CD4-positive, alpha-beta T cell treated with Interleukin-21 for 1 hour (primary cell): ENCODE measurements at places on chromosomes 11 and 22.

- no peak for DNase-seq
Observed at GRCh38 chr22:25892678-25893077, 150.7 kb downstream of the MYO18B start.

DNA sequence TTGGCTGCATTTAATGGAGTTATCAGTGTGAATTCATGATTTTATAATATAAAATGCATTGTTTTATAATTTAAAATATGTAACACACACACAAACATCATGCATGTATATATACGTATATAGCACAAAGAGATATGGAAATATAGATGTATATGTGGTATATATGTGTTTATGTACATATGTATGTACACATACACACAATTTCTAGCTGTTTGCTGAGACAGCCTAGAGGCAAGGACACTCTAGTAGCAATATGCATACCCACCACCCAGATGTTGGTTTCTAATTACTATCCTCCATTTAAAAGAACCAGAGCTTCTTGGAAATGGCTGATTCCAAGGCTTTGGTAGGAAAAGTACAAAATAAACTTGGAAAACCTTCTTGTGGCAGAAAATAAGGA lies 50.4 kb downstream of the RBFOX2 start:
- no peak for DNase-seq

DNA sequence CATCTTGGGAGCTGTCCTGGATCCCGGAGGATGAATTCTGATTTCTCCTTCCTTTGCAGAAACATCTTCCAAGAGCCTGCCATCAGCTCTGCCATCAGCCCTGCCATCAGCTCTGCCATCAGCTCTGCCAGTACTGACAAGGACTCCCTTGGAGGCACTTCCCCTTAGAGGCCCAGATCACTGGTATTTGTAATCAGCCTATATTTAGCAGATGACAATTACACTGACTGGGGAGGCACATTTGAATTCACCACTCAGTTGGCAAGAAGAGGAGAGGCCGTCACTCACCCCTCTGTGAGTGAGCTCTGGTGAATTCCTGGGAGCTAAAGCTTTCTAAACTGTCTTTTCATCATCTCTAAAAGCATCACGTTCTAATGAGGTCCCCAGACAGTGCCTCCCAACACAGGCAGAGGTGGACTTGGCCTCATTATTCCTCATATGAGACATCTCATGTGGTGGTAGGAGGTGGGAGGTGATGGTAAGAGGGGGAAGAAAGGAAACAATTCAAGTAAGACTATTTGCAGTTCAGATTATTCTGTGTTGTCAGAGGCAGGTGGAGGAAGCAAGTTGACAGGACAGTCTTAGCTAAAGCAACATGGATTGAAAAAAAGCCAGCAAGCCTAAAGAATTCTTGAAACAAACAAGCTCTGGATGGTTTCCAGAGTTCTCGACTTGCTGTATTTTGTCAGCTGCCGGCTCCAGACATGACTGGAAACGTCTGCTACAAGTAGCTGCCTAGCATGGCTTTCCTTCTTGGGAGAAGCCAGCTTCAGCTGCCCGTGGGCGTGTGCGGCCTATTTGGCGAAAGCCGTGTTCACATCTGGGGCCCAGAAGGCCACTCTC lies 771.7 kb downstream of the TBC1D22A start:
- DNase-seq: no peak

DNA sequence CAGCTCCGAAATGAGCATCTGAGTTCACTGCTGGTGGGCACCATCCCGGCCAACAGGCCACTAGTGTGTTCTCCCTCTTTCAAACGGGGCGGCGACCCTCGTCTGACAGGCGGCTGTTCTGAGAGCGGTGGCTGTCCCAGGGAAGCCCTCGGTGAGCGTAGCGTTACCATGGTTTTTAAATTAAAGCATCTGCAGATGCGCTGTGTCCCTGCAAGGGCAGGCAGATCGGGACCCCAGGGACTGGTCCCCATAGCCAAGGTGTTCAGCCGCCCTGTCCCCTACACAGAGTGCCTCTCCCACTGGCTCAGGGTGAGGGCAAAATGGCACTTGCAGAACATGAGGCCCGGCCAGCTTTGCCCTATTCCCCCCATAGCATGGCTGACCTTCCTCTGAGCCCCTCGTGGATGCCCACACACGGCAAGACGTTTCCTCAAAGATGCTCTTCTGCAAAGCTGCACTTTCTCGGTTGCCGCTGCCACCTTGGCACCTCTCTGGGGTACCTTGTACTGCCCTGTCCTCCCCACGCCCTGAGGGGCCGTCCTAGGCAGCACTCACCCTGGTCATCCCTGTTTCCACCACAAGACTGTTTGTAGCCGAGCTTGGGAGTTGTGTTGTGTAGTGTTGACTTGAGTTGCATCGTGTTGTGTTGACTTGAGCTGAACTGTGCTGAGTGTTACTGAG lies 51.9 kb upstream of the KCNQ1OT1 start:
- no peak for DNase-seq

DNA sequence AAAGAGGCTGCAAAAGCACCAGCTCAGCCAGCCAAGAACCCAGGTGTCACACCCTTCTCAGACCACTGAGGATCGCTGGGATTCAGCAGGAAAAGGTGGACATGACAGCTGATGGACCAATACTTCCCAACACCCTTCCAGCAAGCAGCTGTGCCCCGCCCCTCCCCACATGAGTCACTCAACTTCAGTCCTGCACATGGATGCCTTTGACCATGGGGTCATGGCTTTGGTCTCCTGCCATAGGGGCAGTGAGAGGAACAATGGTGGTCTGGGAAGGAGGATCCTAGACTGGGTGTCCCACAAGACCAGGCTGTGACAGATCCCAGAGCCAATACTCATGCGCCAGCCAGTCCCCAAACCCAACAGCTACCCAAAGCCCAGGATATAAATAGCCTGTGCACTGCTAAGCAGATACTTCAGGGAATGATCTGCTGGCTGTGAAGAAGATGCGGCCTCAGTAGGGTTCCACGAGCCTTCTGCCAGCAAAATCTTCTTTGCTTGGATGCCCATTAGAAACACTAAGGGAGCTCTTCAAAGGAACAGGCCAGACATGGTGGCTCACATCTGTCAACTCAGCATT lies 5.5 kb upstream of the RGL4 start:
- DNase-seq: no peak

DNA sequence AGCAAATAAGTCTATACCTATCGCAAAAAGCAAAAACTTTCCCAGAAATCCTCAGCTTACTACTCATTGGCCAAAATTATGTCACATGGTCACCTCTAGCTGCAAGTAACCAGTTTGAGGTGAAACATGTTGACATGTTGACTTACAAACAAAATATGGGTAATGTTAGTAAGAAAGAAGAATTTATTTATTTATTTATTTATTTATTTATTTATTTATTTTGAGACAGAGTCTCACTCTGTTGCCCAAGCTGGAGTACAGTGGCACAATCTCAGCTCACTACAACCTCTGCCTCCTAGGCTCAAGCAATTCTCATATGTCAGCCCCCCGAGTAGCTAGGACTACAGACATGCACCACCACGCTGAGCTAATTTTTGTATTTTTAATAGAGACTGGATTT lies 5.4 kb upstream of the SLC35C1 start:
- DNase-seq: no peak

GRCh38 chr11:134753771-134754520 lies 341.9 kb upstream of the B3GAT1 start:
- no peak for DNase-seq

DNA sequence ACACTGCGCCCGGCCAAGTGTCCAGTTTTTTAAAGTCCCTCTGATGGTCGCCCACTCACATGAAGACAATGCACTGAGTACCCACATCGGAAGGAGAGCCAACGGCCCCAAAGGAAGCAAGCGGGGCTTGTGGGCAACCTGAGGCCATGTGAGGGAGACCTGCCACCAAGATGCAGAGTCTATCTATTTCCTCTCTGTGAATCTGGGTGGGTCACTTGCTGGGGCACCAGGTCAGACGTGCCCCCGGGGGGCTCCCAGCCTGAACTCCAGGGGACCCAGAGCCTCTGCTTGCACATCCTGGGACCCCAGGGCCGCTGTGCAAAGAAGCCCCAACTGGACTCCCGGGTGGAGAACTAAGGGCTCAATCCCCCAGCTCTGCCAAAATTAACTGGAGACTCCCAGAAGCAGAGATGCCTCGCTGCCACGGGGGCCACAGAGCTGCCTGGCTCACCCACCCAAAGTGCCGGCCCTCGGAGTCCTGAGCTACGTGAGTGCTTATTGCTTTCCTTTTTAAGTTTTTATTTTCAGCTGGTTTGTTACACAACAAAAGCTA lies 106.4 kb downstream of the BRD1 start:
- no peak for DNase-seq

- peak; percentile 98 for DNase-seq
Observed at GRCh38 chr11:1389103-1389931, 417 bp upstream of the BRSK2 start.

DNA sequence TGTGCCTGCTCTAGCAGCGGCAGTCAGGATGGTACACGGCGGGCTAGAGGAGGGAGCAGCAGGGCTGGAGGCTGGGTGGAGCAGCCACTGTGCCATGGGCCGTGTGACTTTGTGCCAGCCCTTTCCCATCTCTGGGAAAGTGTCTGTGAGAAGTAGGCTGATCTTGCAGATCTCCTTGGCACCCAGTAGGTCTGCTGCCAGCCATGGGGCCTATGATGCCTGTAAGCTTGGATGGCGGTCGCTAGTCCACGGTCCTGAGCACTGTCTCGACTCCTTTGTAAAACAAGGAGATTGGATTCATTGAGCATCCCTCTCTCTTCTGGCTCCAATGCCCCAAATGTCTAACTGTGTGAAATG lies 22.6 kb downstream of the AMPD3 start:
- no peak for DNase-seq

- peak; percentile 59 for DNase-seq
Observed at GRCh38 chr11:83157594-83158356, 844 bp downstream of the PCF11 start.

DNA sequence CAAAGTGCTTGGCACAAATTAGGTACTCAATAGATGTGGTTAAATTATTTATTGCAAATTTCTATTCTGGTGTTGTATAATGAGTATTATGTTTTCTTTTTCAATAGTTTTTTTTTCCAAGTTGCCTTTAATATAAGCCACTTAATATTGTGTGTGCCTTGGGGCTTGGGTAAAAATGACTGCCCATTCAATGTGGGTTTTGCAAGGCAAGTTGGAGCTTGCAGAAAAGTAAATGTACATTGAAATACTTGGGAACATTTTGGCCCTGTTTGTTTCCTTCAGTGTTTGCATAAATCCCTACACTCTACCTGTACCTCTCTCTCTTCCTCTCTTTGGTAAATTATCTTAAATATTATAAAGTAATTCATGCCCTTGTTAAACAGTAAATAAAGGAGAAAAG lies 2.1 kb upstream of the CCDC81 start:
- DNase-seq: no peak

DNA sequence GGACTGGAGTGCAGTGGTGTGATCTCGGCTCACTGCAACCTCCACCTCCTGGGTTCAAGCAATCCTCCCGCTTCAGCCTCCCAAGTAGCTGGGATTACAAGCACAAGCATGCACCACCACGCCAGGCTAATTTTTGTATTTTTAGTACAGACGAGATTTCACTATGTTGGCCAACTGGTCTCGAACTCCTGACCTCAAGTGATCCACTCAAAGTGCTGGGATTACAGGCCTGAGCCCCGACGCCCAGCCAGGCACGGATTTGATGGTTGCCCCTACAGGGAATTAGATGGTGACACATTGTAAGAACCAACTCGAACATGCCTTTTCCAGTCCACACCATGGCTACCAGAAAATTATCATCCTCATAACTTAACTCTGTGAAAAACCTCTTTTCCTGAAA lies 26.8 kb upstream of the RTL6 start:
- DNase-seq: no peak

DNA sequence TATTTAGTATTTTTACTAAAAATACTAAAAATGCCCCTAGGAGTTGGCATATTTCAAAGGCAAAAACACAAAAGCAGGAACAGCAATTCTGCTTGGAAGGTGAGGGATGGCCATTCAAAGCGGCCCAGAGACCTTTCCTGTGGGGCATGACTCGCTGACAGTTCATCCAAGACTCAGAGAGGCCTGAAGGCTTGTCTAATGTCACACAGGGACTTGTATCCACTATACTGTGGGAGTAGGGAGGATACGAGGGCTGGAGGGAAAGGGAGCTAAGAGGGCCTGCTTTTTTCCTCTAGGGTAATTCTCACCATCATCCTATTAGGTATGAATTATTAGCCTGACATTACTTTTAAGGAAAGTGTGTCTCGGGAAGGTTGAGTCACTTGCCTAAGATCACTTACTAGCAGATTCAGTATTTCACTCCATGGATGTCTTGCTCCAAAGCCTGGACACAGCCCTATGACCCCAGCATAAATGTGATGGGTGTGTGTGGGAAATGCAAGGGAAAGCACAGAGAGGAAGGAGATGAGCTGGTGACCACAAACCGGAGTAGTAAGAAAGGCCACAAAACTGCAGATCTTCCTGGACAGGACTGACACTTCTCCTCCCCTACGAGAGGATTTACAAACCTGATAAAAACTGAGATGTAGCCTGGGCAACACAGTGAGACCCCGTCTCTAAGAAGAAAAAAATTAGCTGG lies 16.7 kb upstream of the UCP3 start:
- DNase-seq: no peak

DNA sequence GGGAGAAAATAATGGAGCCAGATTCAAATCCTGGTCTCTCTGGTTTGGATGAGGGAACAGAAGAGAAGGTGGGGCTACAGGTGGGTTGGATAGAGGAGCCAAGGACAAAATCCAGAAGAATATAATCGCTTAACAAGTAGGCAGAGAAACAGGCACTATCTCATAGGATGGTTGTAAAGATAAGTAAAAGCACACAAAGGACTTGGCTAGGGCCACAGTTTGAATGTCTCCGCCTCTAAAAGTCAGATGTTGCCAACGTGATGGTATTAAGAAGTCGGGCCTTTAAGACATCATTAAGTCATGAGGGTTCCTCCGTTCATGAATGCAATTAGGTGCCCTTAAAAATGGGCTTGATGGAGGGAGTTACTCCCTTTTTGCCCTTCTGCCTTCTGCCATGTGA lies 42.8 kb downstream of the SIK3 start:
- no peak for DNase-seq

DNA sequence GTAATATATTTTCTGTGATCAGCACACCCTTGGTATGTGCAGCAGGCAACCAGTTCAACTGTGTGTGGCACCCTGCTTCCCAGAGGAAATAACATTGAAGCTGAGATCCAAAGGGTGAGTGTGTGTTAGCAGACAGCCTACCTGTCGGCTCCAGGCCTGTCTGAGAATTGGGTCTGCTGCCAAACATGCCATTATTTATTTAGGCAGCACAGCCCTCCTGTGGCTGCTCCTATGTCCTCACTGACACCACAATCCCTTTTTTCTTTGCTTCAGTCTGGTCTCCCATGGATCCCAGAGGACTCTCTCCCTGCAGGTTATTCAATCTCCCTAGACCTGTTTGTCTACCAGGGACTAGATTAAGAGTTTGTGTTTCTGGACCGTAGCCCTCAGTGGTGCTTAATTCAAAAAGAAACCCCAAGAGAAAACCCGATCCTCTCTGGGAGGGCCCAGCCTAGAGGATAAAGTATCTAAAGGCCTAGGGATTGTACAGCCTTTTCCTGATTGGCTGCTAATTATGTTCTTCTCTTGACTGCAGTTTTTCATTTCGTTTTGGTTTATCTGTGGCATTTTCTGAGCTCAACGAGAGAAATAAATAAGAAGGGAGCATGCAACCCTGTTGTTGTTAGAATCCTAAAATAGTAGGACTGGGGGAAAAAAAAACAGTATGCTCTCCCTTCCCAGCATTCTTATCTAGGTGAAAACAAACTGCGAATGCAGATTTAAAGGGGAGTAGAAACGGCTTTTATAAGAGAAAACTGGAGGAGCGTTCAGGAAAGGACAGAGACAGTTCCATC lies 24.1 kb downstream of the KCNE3 start:
- DNase-seq: no peak
